ENCODE measurements at places on chromosomes 16 and 17.

GRCh38 chr17:28331891-28332420, 3.3 kb downstream of the IFT20 start:
- DNase-seq: no peak

- no peak for DNase-seq
Observed at GRCh38 chr17:36813357-36813756, 123.9 kb upstream of the LHX1 start.

DNA sequence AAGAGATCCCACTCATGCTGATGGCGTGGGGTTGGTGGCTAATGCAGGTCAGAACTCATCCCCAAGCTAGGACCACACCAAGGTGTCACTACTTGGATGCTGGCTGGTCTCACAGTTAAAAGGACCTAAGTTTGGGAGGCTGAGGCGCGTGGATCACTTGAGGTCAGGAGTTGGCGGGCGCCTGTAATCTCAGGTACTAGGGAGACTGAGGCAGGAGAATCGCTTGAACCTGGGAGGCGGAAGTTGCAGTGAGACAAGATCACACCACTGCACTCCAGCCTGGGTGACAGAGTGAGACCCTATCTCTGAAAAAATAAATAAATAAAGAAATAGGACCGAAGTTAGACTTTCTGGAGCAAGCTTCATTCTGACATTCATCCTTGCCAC, 6.6 kb upstream of the CDC42EP4 start:
- DNase-seq: no peak

DNA sequence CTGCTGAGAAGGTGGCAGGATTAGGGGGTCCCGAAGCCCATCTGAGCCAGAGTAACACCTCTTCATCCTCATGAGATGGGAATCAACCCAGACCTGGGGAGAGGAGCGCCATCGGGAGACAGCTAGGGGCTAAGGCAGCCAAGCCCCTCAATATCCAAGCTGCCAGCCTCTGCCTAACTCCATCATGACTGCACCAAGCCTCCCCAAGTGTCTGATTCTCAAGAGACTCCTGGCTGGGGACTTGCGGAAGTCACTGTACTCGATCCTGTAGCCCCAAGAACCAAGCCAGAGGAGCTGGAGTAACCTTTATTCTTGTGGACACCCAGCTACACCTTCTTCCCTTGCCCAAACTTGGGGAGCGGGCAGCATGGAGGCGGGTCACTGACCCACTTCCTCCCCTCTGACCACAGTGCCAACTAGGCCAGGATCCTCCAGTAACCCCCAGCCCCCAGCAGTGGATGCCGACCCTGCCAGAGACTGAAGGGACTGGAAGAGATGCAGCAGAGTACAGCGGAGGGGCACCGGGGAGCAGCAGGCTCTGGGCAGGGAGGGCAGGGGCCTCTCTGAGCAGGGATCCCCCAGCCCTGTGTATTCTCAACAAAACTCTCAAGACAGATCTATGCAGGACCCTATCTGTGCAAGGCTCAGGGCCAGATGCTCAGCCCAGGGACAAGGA, 13.3 kb downstream of the HDAC5 start:
- no peak for DNase-seq

DNA sequence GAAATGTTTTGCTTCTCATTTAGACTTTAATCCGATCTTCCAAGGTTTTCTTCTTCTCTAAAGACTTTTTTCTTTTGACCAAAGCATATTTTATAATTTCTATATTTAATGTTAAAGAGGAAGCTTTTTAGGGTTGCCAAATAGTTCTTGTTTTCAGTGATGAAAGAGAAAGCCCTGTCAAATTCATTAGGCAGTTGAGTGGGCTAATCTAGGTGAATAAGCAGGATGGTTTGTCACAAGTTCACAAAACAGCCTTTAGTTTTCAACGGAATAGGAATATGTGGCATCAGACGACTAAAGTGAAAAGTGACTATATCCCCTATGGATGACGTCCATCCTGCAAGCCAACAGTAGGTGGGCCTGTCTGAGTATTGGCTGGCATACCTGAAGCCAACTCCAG, 118.8 kb downstream of the NLK start:
- no peak for DNase-seq

GRCh38 chr17:67223924-67224323, 21.1 kb downstream of the HELZ start:
- no peak for DNase-seq

DNA sequence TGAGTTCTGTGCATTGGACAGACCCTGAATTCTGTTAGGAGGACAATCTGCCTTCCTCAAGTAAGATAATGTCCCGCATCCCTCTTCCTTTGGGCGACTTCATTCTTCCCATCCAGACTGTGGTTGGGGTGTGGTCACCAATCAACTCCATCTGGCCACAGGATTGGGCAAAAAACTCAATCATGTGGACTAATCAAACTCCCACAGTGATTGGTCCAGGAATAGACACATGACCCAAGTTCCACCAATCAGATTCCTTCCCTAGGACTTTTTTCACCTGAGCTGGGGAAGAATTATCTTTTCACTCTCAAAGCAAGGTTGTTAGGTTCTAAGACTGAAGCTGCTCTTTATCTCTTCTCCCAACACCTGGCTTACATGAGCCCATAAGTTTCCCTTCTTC, 13.2 kb upstream of the NKD1 start:
- DNase-seq: no peak

GRCh38 chr17:37490022-37490587, 414 bp downstream of the DUSP14 start:
- peak; percentile 53 for DNase-seq

DNA sequence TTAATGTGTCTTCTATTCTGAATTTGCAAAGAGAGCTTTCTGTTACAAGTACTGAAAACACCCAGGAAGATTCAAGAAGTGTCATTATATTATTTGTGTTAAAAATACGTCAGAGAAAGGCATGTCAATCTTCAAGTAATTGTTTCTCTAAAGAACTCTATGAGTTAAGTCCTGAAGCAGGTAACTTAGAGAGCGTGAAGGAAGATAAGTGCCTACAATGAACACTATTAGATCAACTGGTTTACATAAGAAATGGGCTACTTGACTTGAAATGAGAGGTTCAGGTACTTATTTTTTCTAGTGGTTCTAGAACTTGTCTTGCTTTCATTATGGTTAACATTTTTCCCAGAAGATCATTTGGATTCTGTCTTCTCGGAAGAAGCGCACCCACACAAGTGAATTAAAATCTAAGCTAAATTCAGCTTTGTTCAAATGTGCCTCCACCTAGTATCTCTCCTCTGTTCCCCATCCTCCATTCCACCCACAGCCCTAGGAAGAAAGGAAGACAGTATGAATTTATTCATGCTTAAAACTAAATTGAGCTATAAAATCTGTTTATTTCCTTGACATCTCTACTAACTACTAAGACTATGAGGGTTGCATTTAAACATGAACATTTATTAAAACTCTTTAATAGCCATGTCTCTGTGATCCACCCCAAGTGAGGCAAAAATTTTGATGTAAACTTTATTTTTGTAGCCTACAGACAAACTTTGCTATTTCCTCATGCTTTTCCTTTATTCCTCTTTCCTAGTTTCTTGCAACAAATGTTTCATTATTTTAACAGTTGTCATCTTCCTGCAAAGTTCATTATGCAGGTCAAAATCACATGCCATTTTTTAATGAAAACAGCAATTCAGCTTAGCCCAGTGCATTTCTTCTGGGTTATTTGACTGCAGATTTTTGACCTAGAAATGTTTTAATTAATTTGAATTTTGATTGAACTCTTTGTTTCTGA, 206.8 kb downstream of the KCNJ2 start:
- no peak for DNase-seq

GRCh38 chr16:88993166-88993761, 16.3 kb upstream of the CBFA2T3 start:
- DNase-seq: no peak

- no peak for DNase-seq
Observed at GRCh38 chr16:56825826-56826225, 39.2 kb upstream of the SLC12A3 start.

GRCh38 chr16:57190136-57190535, 4.0 kb downstream of the RSPRY1 start:
- DNase-seq: no peak

GRCh38 chr16:31134091-31134571, 1.4 kb downstream of the PRSS8 start:
- DNase-seq: no peak

DNA sequence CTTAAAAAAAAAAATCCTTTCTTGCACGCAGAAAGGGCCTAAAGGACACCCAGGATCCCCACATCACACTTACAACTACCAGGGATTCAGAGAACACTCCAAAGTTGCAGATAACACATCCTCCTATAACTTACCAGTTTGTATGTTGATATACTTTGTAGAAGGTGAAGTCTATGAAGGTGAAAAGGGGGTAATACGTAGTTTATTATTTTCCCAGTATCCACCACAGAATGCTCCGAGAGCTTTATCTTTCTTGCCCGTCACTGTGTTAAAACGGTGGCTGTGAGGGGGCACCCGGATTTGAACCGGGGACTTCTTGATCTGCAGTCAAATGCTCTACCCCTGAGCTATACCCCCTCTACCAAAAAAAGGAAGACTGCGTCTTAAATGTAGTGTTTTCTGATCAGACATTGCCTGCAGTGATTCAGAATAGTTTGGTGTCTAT, 7.9 kb upstream of the RPL23 start:
- no peak for DNase-seq

- DNase-seq: no peak
Observed at GRCh38 chr17:46046957-46047356, 47.9 kb downstream of the STH start.

GRCh38 chr17:48484850-48485249, 46.0 kb downstream of the HOXB1 start:
- DNase-seq: no peak

- no peak for DNase-seq
Observed at GRCh38 chr17:31061678-31062077, 33.1 kb upstream of the NF1 start.

- DNase-seq: no peak
Observed at GRCh38 chr16:77652399-77652798, 69.9 kb upstream of the NUDT7 start.

DNA sequence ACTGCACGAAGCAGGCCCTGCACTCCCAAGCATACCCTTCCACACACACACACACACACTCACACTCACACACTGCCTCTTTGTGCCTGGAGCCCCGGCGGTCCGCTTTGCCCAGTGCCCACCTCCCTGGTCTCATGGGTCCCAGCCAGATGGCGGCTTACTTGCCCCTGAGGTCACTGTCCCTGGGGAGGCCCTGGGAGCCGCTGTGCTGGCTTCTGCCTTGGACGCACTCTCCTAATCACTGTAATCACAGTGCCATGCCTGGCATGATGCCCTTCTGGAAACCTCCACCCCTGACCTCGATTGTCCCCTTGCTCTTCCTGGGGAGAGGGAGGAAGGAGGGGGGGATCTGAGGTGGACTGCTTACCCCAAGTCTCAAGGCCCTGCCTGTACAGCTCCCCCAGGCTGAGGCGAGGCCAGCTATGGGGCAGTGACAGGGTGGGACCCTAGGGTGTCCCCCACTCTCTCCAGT, 36.0 kb downstream of the ARHGAP23 start:
- peak; percentile 76 for DNase-seq

DNA sequence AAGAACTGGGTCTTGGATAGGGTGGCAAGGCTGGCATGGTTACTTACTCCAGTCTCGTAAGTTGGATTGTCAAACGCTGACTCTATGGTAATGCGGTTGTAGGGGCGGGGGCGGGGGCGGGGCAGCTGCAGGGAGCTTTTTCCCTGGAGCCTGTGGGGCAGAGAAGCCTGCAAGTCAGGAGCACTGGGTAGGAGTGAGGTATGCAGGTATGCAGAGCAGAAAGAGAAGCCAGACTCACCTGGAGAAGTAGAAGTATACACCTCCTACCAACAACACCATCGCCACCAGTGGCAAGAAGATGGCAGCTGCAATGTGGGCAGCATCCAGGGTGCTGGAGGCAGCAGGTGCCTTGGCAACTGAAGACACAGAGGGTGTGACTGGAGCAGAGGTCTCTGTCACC, 4.8 kb upstream of the PHF12 start:
- peak; percentile 13 for DNase-seq

DNA sequence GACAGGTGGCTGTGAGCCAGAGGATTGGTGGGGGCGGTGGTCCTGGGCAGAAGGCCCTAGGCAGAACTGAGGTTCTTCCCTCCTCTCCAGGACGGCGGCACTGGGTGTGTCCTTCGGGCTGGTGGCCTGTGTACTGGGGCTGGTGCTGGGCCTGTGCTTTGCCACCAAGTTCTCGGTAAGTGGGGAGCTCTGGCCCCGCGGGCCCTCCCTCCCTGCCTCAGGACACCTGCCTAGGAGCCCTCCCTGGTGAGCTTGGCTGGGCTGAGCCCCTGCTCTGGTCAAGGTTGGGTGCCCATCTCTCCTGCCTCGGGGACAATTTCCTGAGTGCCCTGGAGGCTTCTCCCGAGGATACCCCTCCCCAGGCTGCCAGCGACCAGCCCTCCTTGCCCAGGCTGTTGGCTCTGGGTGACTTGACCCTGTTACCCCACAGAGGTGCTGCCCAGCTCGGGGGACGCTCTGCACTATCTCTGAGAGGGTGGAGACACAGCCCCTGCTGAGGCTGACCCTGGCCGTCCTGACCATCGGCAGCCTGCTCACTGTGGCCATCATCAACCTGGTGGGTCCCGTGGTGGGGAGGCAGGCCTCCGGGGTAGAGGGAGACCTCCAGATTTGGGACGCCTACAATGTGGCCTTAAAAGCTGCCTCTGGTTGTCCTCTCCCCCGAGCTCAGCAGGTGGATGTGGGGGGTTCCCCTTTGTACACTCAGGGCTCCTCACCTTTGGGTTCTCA, 42.0 kb downstream of the ADCY7 start:
- DNase-seq: no peak

GRCh38 chr16:11299865-11300559, 18.9 kb upstream of the PRM1 start:
- DNase-seq: no peak

DNA sequence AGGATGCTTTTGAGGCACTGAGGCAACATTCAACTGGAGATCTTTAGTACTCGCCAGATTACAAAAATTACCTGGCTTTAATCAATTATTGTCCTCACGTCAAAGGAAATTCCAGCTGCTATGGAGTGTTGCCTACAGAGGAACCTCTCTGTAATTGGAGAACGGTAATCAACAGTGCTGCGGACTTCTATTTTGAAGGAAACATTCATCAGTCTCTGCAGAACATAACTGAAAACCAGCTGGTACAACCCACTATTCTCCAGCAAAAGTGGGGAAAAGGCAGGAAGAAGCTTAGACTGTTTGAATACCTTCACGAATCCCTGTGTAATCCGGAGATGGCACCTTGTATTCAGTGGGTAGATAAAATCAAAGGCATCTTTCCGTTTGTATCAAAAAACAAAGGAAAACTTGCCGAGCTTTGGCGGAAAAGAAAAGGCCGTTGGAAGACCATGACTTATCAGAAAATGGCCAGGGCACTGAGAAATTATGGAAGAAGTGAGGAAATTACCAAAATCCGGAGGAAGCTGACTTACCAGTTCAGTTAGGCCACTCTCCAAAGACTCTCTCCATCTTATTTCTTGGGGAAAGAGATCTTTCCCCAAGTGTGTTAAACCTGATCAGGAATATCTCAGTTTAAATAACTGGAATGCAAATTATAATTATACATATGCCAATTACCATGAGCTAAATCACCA, 3.0 kb downstream of the SLC35G3 start:
- DNase-seq: no peak

- no peak for DNase-seq
Observed at GRCh38 chr16:14566599-14566998, 63.5 kb downstream of the PARN start.

GRCh38 chr17:41464682-41465081, 2.5 kb downstream of the KRT32 start:
- DNase-seq: peak; percentile 64
